ENCODE measurements at places on chromosomes 6 and 20.

DNA sequence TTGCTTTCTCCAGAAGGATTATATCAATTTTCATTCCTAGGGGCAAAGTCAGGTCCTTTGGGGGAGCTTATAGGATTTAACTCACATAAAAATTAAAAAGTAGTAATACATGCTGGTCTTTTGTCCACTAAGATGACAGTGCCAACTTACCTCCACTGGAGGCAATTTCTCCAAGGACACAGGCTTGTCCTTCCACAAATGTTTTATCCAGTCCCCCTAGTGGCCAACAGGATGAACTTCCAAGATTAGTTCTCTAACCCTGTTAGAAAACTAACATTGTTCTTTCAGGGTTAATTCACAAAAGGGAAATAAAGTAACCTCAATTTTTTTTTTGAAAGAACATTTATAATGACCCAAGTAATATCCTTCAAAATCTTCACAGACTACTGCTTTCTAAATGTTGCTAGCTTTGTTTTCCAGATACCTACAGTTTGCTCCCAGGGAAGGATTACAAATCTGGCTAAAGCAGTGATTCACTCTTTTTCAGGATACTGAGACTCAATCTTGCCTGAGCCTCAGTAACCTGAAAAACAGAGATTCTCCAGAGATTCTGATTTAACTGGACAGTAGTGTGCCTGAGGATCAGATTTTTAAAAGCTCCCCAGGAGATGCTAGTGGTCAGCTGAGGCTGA is 31.7 kb upstream of the UBR2 start:
- peak; percentile 51 for DNase-seq

DNA sequence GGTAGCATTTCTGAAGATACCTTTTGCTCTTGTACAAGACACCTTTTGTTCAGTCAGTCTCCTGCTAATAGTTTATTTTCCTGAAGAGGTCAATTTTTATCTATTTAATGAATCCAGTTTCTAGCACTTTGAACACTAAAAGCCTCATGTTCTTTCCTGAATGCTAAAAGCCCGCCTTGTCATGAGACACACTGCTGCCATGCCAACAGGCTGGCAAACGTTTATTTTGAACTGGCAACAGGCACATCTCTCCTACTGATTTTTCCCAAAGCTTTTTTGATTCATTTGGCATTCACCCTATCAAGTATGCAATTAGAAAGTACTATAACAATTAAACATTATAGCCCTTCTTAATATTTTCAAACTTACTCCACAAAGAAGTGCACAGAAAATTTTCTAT is 421.2 kb upstream of the EYS start:
- no peak for DNase-seq

DNA sequence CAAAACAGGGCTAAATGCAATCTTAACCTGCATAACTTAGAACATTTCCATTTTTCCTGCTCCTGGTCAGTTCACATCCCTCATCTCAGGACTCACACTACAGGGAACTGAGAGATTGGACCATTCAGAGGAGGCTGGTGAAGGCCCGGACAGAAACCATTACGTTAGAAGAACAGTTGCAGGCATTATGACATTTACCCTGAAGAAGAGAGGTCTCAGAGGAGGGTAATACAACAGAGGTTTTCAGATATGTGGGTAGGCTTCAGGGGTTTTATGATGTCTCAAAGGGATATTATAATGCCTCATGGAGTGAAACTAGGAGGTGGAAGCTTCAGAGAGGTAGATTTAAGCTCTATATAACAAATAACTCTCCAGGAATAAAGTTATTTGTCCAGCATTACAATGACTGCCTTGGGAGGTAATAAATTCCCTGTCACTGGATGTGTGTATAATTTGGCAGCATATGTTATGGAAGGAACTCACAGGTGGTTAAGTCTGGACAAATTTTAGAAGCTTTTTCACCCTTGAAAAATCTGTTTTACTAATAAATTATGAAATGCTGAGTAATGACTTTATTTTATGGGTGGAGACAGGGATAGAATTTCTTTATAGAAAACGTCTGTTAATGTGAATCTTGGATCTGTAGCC is 36.7 kb upstream of the RIPOR2 start:
- no peak for DNase-seq

DNA sequence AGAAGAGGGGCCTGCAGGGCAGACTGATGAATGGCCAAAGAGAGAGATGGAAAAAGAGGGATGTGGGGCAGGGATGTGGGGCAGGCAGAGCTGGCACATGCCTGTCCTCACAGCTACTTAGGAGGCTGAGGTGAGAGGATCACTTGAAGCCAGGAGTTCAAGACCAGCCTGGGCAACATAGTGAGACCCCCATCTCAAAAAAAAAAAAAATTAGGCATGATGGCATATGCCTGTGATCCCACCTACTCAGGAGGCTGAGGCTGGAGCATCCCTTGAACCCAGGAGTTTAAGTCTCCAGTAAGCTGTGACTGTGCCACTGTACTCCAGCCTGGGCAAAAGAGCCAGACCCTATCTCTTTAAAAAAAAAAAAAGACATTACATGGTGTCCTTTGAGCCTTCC is 34.8 kb downstream of the RNF8 start:
- no peak for DNase-seq

- no peak for DNase-seq
Observed at GRCh38 chr6:29483186-29483585, 4.6 kb downstream of the MAS1L start.

DNA sequence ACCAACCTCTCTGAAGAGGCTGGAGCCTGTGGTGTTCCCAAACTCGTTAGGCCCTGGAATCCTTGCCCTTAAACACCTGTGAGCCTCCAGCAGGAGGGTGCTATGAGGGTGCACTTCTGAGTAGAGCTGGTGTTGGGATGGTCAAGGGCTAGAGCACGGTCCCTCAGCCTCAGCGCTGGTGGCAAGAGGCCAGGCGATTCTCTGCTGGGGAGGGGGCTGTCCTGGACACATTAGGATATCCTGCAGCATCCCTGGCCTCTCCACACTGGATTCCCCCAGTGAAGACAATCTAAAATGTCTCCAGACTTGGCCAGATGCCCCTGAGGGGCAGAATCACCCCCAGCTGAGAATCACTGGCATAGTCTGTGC is 157.8 kb downstream of the SYCP2 start:
- DNase-seq, result no peak

DNA sequence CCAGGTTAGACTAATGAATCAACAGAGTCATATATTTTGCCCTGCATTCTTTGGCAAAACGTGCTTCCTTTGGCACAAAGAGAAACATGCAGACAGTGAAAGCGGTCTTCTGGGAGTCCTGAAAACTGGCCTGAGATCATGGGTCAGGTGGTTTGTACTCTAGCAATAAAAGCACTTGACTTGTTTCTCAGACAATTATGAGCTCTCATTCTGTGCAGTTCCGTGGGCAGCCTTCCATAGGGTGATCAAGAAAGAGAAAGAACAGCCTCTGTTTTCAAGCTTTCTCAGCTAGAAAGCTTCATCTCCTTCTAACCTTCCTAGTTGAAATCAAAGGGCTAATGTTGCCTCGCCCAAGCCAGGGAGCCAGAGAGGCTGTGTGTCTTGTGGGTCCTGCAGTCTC is 62.7 kb upstream of the ISM1 start:
- peak; percentile 16 for DNase-seq

DNA sequence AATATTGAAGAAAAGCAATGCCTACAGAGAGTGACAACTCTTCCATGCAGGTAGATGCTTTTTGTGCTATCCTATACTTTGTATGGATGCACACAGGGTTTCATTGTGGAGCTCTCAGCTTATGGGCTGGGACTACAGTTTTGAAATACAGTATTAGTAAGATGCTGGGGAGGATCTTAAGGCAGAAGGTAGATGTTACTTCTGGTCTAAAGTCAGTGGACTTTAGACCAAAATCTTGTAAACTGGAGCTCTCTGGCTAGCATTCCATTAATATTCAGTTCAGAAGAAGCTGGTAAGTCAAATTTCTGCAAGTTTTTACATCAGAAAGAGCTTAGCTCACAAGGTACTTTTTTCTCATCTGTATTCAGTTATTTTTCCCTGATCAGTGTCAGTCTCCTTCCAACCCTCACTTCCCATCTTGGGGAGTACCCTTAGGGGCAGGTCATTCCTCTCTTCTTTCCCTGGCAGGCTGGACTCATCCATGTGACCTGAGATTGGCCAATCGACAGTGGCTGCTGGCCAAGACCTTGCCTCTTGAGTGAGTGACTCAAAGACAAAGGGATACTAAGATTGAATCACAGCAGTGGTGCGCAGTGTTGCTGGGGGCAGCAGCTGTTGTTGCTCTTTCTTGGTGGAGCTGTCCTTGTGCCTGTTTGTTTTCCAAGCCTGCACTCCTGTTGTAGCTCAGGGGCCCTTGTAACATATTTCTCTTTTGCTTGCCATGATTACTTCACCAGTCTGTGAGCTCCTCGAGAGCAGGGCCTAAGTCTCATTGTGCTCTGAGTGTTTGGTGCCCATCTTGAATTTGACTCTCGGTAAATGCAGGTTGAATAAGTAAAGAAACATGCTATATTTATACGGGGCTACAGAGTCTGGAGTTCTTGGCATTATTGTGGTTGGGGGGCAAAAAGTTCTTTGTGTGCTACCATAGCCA is 2.8 kb upstream of the PHF20 start:
- peak; percentile 20 for DNase-seq

- DNase-seq, result no peak
Observed at GRCh38 chr6:133757335-133757734, 131.6 kb upstream of the TCF21 start.

DNA sequence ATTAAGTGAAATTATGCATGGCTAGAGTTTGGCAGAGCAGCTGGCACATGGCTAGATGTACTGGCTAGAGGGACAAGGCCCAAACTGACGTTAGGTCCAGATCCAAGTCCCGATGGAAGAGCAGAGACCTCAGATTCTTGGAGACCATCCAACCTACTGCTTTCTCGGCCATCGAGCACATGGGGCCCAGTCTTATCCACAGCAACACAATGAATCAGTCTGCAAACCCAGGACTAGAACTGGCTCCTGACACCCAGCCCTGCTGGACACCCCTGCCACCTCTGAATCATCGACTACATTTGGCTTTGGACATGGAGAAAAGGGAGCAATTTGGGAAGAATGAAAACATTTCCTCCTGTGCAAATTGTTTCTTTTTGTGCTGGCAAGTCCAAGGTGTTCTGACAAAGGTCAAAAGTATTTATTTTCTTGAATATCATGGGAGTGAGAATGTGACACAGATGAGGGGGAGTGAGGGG is 23.9 kb upstream of the YWHAB start:
- no peak for DNase-seq

- DNase-seq, result no peak
Observed at GRCh38 chr6:38353310-38354036, 286.3 kb downstream of the BTBD9 start.

DNA sequence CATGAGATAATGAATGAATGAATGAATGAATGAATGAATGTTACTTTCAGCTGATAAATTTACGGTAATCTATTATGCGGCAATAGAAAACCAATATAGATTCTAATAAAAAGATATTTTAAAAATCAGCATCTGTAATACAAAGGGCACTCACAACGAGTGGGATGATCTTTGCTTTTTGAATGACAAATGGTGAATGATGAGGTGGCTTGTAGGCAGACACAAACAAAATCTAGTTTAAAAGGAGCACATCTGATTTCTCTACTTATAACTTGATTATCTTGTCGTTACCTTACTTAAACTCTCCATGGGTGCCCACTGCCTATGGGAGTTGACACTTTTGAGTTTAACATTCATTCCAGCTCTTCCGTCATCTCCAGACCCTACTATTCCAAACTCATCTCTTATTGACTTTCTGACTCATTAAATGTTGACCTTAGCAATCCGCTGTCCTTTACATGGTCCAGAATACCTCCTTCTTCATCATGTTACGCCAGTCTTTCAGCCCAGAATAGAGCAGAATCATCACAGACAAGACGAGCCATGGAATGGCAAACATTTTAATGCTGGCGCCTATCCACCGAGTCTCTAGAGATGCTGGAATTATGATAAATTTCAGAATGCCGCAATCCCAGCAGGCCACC is 41.3 kb downstream of the NHLRC1 start:
- DNase-seq, result no peak

DNA sequence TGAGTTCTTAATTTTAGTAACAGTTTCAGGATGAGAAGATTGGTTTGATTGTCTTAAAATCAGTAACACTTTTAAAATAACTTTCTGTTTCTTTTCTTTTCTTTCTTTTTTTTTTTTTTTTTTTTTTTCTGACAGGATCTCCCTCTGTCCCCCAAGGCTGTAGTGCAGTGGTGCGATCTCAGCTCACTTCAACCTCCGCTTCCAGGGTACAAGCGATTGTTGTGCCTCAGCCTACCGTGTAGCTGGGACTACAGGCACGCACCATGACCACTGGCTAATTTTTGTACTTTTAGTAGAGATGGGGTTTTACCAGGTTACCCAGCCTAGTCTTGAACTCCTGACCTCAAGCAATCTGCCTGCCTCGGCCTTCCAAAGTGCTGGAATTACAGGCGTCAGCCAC is 33.7 kb upstream of the KCNQ5 start:
- no peak for DNase-seq

DNA sequence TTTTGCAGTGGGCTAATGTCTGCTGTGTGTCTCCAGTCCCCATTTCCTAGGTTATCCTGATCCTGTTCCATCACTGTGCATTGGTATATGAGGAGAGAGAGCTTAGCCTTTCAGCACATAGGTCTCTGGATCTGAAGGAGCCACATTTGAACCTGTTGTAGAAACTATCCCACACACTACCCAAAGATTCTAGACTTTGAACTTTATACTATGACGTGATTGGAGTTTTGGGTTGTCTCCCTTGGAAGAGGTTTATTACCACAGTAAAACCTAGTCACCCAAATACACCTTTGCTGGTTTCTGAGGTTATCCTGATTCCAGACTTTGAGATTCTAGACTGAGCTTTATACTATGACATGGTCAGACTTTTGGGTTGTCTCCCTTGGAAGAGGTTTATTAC is 8.0 kb upstream of the OSTM1 start:
- no peak for DNase-seq

DNA sequence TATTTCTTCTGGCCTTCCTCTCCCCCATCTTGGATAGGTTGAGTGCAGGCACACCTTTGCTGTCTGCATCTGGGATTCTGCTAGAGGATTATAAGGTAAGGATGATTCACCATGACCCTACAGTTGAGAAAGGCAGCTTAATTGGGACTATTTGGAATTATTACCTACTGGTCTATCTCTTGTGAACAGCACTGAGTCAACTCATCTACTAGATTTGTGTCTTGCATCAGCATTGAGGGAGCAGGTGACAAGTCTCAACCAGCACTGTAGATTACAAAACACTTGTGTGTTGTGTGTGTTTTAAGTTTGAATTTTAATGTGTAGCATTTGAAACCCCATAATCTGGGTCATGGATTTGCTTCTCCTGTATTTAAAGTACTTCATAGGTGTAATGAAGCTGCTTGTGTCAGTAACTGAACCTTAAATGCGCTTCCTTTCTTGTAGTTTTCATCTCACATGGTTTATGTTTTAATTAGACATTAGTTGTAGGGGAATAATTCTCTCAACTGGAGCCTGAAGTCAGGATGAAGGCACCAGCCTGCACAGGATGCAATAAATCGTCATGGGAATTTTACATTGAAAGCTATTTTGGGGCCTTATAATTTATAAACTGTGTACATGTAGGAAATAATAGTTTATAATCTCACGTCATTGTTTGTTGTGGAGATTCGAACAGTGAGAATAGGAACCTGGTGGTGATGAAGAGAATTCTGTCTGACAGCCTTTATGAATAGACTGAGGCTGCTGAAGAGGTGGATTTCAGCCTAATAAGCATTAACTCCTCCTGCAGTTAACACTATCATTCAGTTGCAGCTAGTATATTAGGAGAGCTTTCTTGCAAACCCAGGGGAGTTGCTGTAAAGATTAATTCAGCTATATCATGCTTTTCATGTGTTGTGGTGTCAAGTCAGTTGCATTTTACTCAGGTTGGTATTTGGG is 125.1 kb downstream of the JARID2 start:
- no peak for DNase-seq
